Activated naive CD8-positive, alpha-beta T cell treated with anti-CD3 and anti-CD28 coated beads, Interleukin-2, amount 50 U/mL, for 24 hours (primary cell): ENCODE measurements at places on chromosomes 6 and 20.

GRCh38 chr6:125019918-125020317 is 57.7 kb downstream of the RNF217 start:
- DNase-seq = no peak

DNA sequence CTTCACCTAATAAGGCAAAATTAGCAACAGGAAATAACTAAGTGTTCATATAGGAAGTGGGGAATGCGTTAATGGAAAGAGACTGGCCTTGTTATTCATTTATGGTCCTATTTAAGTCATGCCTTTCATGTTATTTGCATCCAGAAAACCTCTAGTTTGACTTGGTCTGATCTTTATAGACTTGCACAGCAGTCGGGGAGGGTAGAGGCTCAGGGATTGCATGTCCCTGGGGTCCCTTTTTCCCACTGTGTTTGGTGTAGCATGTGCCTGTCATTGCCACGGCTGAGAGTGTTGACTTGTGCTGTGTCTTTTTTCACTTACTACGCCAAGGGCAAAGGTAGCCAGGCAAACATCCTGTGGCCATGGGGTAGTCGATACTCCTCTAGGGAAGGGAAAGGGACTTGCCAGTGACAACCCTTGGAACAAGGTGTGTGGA is 105.4 kb upstream of the RIN2 start:
- no peak for DNase-seq

DNA sequence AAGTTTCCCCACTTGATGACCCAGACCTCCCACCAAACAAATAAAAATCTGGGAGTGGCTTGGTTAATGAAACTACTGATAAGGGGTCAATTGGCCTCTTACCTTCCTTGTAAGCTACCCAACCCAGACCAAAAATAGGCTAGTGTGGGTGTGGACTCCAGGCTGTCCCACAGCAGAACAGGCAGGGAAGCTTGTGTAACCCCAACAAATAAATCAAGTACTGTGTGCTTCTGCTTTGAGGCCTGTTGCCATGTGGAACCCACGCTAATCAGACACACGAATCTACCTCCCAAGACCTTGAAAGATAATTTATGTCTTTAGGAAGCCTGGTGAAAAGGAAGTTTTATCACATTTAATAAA is 33.7 kb upstream of the PAQR8 start:
- no peak for DNase-seq

DNA sequence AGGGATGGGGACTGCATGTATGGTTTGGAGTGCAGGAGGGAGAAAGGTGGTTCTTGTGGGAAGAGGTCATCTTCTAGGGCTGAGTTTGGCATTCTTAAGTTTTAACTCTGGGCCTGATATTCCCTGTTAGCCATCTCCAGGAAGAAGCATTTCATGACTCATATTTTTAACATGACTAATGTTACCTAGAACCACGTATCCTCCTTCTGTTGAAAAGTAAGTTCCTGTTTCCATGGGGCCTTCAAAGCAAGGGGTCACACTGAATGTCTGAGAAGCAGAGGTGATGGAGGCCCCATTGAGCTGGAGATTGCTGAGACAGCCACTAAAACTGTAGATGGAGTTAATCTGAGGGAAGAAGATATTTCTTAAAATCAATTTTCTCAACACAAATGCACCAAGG is 30.2 kb downstream of the FAM229B start:
- DNase-seq = peak; percentile 16

- no peak for DNase-seq
Measured at GRCh38 chr6:154429711-154430110, 73.1 kb upstream of the IPCEF1 start.

GRCh38 chr6:167703781-167704180 is 122.9 kb upstream of the AFDN start:
- no peak for DNase-seq

DNA sequence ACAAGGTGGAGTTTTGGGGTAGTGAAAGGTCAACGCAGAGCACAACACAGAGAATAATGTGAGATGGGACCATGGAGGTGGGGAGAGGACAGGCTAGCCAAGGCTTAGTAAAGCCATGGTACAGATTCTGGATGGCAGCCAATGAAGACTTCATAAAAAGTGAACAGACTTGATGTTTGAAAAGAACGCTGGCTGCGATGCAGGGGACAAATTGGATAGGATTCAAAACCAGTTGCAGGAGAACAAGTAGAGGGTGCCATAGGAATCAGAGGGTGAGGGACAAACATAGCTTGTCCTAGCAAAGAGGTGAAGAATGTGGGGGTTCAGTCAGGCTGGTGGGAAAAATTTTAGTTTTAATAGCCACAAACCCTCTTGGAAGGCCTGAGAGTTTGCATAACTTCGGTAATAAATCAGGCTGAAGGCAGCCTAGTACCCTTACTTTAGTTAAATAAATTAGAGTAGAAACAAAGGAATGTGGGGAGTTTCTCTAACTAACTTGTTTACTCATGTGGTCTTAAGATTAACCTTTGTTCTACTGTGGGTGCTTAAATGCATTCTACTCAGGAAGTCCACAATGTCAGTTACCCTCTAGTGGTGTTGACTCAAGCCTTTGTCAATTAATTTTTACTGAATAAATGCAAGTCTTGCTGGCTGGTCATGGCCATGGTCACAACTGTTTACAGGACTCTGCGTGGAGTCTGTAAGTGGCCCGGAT is 216.4 kb downstream of the C6orf118 start:
- DNase-seq = no peak

DNA sequence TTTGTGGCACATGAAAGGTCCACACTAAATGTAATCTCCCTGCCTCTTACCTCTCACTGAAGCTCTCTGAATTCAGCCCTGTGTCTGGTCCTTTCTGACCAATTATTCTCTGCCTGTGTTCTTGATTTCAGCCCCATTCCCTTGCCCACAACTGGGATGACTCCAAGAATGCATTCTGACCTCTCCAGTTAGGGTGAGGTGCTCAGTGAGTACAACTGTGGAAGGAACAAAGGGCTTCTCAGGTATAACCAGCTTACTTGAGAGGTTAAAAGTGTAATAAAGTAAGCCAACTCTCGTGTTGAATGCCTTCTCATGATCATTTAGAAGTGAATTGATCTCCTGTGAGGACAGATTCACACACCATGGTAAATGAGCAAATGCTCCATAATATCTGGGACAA is 88.1 kb downstream of the GCLC start:
- no peak for DNase-seq

- no peak for DNase-seq
Measured at GRCh38 chr6:15096894-15097837, 148.7 kb upstream of the JARID2 start.

- DNase-seq = no peak
Measured at GRCh38 chr6:83470587-83470986, 39.7 kb upstream of the ME1 start.

GRCh38 chr6:98769546-98769945 is 64.8 kb upstream of the POU3F2 start:
- DNase-seq = no peak

DNA sequence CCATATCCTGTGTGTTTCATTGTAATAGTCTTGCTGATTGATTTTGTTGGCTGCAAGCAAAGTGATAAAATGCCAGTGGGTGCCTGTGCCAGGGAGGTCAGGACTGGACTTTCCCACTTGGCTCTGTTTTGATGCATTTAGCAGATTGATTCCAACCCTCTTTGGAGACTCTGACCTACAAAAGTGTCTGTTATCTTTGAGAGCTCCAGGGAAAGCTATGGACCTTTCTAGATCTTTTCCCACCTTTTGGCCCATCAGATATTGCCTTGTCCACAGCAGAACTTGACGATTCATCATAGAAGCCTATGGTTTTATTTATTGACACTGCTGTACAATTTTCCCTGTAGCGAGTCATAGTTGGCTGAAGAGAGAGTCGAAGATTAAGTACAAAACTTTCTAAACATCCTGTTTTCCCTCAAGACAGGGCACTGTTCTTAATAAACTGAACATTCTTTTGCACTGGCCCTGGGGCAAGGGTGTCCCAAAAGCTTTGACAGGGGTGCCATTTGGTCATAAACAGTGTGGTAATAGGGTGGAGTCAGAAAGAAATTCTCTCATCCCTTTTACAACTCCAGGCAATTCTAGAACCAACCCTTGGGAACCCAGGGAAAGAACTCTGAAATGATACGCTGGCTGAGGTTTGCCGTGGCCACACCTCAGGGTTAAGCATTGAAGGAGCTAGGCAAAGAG is 53.7 kb downstream of the E2F3 start:
- DNase-seq = no peak
